Fibroblast of mammary gland (primary cell): ENCODE measurements at places on chromosomes 13 and 19.

GRCh38 chr13:20195801-20196200 is 3.1 kb upstream of the GJB2 start:
- DNase-seq: no peak

- DNase-seq: no peak
Measured at GRCh38 chr19:10518444-10519361, 1.5 kb upstream of the S1PR5 start.

DNA sequence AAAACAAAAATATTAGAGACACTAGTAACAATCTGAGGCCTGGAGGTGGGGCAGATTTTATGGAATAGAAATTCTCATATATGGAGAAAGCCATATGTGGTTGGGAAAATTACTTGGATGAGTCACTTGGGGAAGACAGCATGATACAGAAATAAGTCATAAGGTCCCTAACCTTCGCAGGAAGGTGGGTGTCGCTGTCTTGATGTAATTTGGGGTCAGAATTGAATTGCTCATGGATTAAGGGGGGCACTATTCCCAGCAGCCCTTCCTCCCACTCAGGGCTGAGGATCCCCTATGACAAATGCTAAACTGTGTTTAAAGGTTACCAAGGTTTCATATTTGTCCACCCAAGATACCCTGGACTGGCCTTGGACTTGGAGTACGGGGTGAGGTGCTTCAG is 5.0 kb downstream of the RDH8 start:
- DNase-seq: peak; percentile 95

GRCh38 chr13:92864584-92865284 is 361.9 kb upstream of the GPC6 start:
- no peak for DNase-seq

DNA sequence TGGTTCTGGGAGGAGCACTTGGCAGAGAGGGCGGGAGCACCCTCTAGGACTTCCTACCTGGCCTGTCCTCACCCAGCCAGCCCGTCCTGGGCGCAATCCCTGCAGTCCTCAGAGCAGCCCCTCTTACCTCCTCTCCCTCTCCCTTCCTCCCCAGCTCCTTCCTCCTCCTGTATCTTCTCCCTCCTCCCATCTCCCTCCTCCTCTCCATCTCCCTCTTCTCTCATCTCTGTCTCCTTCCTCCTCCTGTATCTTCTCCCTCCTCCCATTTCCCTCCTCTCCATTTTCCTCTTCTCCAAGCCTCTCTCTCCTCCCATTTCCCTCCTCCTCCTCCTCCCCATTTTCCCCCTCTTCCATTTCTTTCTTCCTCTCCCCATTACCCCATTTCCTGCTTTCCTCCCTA is 89.8 kb downstream of the RYR1 start:
- no peak for DNase-seq

GRCh38 chr19:40416918-40417642 is 3.9 kb upstream of the PRX start:
- no peak for DNase-seq

GRCh38 chr19:48325265-48325910 is at the start of gene EMP3:
Gene EMP3 (plus strand): TSS chr19:48325552. CDS start chr19:48326845, 1,293 bp downstream.
- DNase-seq: peak; percentile 91

GRCh38 chr19:34375598-34375997 is 10.6 kb downstream of the GPI start:
- DNase-seq: peak; percentile 30

DNA sequence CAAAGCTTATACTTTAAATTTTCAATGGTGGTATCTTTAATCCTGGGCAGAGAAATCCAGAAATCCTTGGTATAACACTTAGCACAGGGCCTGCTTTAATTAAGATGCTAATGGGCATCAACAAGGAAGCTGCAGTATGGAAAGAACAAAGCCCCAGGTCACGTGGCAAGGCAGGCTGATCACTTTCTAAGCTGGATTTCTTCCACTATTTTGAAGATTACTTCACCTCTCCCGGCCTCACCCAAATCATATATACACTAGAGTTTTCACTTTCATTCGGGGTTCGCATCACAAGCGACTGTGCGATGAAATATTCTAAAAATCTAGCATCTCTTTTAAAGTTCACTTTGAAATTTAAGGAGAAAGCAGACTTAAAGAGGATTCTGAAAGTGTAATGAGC is 71.8 kb downstream of the STARD13 start:
- peak; percentile 50 for DNase-seq

GRCh38 chr19:51798062-51798461 is 3.1 kb downstream of the FPR3 start:
- no peak for DNase-seq

DNA sequence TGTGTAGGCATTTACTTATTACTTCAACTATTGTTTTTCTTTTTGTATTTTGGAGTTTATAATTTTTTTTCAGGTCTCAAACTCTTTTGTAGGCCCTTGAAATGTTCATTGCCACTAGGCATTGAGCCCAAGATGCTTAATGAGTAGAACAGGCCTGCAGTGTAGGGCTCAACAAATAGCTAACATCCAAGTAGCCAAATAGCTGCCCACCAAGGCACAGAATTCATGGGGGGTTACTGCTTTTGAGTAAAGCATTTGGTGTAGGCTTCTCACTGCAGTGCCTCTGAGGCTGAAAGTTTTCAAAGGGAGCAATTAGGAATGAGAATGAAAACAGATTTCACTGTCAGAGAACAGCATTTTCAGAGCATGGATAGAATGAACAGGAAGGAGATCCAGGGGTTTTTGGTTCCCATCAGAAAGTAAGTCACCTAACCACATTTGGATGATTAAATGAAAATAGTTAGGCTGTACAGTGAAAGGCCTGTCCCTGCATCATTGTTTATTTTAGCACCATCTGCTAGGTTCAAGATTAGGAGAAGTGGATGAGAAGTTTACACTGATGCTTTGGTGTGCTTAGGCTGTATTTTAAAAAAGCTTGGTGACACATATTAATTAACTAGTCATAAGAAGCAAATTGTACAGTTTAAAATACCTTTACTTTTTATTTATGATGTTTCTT is 61.0 kb downstream of the EDNRB start:
- peak; percentile 52 for DNase-seq

DNA sequence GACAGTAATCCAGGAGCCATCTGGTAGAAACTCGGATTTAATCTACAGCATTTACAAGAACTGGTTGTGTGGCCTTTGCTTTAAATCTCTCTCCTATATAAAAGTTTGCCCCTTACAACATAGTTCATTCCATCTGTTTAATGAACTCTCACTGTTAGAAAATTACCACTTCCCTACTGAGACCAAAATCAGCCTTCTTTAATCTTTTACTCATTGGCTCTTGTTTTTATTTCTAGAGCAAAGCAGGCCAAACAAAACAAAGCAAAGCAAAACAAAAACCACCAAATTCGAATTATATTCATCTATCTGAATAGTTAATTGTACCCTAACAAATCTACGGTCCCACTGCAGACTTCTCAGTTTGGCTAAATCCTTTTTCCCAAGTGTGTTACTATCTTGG is 127.0 kb downstream of the UGGT2 start:
- DNase-seq: no peak

- DNase-seq: no peak
Measured at GRCh38 chr19:54850930-54851329, 687 bp downstream of the KIR3DL2 start.

GRCh38 chr19:2578901-2579677 is 103.2 kb downstream of the GADD45B start:
- peak; percentile 90 for DNase-seq

DNA sequence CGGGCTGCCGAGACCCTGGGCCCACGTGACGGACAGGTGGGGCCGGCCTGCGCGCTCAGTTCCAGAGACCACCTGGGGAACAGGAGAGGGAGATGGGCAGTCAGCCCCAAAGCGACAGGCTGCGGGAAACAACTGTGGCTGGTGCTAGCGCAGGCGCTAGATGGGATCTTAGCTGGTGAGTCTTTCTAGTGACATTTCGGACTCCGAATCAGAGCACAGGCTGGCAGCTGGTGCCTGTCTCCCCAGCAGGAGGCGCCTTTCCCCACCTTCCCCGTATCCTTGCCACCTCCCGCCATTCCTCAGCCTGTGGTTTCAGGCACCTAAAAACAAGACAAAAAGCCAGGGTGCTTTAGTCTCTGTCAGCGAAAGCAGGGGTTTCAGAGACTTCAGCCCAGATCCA is 19.4 kb upstream of the RANBP3 start:
- no peak for DNase-seq

DNA sequence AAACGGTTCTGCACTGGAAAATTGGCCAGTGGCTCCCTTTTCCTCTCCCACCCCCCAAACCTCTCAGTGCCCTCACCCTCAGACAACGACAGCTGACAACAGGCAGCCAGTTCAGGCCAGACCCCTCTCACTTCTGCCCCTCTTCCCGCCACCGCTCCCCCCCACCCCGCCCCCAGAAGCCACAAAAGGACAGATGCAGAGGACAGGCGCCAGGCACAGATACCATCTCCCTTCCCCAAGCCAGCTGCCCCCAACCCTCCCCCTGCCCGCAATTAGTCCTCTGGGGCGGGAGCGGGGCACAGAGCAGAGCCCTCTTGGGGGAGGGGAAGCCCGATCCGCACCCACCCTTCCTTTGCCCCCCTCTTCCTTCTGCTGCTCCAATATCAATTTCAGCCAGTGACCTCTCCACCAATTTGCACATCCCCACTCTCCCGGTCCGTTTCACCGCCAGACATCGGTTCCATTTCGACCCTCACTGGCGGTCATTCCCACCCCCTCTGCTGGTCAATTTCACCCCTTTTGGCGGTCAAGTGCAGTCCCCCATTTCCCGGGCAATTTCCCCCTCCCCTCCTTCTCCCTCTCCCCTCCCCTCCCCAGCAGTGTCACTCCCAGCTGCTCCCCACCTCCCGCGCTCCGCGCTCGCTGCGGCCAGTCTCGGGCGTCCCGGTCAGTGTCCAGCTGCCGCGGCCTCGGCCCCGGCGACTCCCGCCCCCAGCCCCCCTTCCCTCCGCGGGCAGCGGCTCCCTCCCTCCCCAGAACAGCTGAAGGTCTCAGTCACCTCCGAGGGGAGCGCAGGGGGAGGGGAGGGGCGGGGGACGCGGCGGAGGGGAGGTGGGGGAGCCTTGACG is at the start of gene SHD:
Gene SHD (plus strand): TSS at position 848 of the 848 bp plus-strand sequence. CDS start 798 bp downstream, outside the sequence.
- no peak for DNase-seq
